ENCODE measurements at places on chromosomes 2 and 18. TPM values are rescaled to one million over a fixed set of nuclear protein-coding genes. Genes with fewer than 3 reads are reported as not detected.
A peak's percentile ranks its signal among the peaks of the same experiment; 100 is the strongest.

DNA sequence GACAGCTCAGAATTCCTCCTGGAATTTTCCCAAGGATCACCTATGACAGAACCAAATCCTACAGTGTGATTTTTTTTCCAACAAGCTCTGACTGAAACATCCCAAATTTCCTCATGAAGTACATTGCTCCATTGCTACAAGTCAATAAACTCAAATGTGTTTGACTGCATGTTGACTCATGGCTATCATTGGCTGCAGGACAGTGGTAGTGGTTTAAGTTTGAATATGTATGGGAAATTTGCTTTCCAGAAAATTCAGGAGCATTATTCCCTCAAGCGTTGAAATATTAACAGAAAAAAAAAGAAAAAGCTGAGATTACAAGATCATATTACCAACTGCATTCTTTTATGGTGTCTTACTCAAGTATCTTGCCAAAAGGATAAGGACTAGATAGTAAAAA is 402.8 kb upstream of the DSEL start:
- H3K27me3 ChIP-seq: no peaks in the 10 kb centered on the region
- no peaks in the 10 kb centered on the region for H3K36me3 ChIP-seq
- no peak overlapping the region for H3K27ac ChIP-seq
- no peaks in the 10 kb centered on the region for H3K4me1 ChIP-seq
- no peak overlapping the region for H3K4me3 ChIP-seq

- no peak overlapping the region for H3K4me3 ChIP-seq
- H3K4me1 ChIP-seq: peaks cover 3% of the 10 kb centered on the region
- no peaks in the 10 kb centered on the region for H3K36me3 ChIP-seq
- no peak overlapping the region for H3K27ac ChIP-seq
These were observed 10.7 kb upstream of the RPL31 start for GRCh38 chr2:100991404-100991773.

- no peaks in the 10 kb centered on the region for H3K36me3 ChIP-seq
- no peak for DNase-seq
- H3K27ac ChIP-seq: no peak overlapping the region
- no peak overlapping the region for H3K4me3 ChIP-seq
- H3K4me1 ChIP-seq: peaks cover 4% of the 10 kb centered on the region
- H3K27me3 ChIP-seq: peaks cover 8% of the 10 kb centered on the region
These were observed 40.1 kb upstream of the CCDC88A start for GRCh38 chr2:55459714-55460274.

GRCh38 chr18:64019922-64020756 is 50.3 kb downstream of the SERPINB8 start:
- H3K27me3 ChIP-seq: peaks cover 6% of the 10 kb centered on the region
- no peak overlapping the region for H3K4me3 ChIP-seq
- no peaks in the 10 kb centered on the region for H3K36me3 ChIP-seq
- H3K27ac ChIP-seq: no peak overlapping the region

GRCh38 chr2:101294861-101295260 is 13.6 kb downstream of the RNF149 start:
- no peak overlapping the region for H3K4me3 ChIP-seq
- no peak for DNase-seq
- no peak overlapping the region for H3K27ac ChIP-seq
- no peaks in the 10 kb centered on the region for H3K27me3 ChIP-seq
- peaks cover 26% of the 10 kb centered on the region for H3K36me3 ChIP-seq

DNA sequence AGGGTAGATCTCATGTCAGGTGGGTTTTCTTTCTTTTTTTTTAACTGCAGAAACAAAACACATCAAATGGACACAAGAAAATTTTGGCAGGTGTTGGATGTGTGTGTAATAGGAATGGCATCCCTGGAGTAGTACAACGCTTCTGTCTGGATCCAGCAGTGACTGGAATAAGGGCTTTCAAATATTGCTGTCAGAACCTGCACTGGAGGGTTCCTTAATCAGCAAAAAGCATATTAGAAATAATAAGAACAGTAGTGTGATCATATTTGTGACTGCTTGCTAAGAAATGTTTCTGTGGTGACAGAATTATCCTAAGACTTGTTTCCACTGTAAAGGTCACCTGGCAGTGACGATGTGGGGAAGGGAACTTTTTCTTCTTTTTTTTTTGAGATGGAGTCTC is 30.8 kb downstream of the CREG2 start:
- H3K36me3 ChIP-seq: no peaks in the 10 kb centered on the region
- H3K27ac ChIP-seq: no peak overlapping the region
- H3K4me1 ChIP-seq: peaks cover 11% of the 10 kb centered on the region
- peaks cover 5% of the 10 kb centered on the region for H3K27me3 ChIP-seq
- no peak overlapping the region for H3K4me3 ChIP-seq

DNA sequence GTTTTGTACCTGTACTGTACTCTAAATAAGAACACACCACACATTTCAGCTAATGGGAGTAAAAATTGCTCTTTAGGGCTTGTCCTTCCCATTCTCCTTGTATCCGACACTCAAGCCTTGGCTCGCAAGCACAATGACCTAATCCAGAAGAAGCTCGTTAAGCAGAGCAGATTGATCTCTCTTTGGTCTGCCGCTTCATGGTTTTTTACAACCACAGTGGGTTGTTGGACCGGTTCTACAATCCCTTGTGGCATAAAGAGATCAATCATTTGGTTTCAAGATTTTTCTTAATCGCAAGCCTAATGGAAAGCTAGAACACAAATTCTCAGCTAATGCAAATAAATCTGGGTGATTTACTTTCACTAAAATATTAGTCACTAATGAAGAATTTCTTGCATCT is 662.1 kb downstream of the LRP1B start:
- no peak overlapping the region for H3K27ac ChIP-seq
- no peaks in the 10 kb centered on the region for H3K36me3 ChIP-seq
- H3K27me3 ChIP-seq: no peaks in the 10 kb centered on the region
- H3K4me3 ChIP-seq: no peak overlapping the region
- DNase-seq: no peak
- no peaks in the 10 kb centered on the region for H3K4me1 ChIP-seq

The NPAS2 gene
- total RNA-seq: 4.2 TPM

- no peak overlapping the region for H3K27ac ChIP-seq
- H3K4me3 ChIP-seq: no peak overlapping the region
- DNase-seq: no peak
- H3K36me3 ChIP-seq: no peaks in the 10 kb centered on the region
These were observed 43.8 kb downstream of the GBX2 start for GRCh38 chr2:236124182-236124893.

GRCh38 chr2:68744366-68744912 is 9.8 kb downstream of the ARHGAP25 start:
- peak overlapping the region; percentile 17 for H3K4me3 ChIP-seq
- DNase-seq: no peak
- H3K4me1 ChIP-seq: peaks cover 83% of the 10 kb centered on the region
- peak overlapping the region; percentile 58 for H3K27ac ChIP-seq
- H3K27me3 ChIP-seq: no peaks in the 10 kb centered on the region
- peaks cover 39% of the 10 kb centered on the region for H3K36me3 ChIP-seq

- no peak for DNase-seq
- H3K27me3 ChIP-seq: no peaks in the 10 kb centered on the region
- H3K27ac ChIP-seq: no peak overlapping the region
- H3K4me1 ChIP-seq: peaks cover 2% of the 10 kb centered on the region
- H3K4me3 ChIP-seq: no peak overlapping the region
- peaks cover 33% of the 10 kb centered on the region for H3K36me3 ChIP-seq
These were observed 28.6 kb upstream of the CHAC2 start for GRCh38 chr2:53739032-53739431.
